Natural killer cell (primary cell): ENCODE measurements at places on chromosomes 5 and 9. TPM values are rescaled to one million over a fixed set of nuclear protein-coding genes. Genes with fewer than 3 reads are reported as not detected.

IFNA10 gene
- total RNA-seq = not detected

PRKAA1 gene
- total RNA-seq = 122 TPM

SHLD3 gene
- 11.0 TPM for total RNA-seq

PCDHB6 gene
- total RNA-seq = not detected

TRIP13 gene
- total RNA-seq = 0.56 TPM

GPRIN1 gene
- total RNA-seq = 0.92 TPM

CRAT gene
- total RNA-seq = 13.8 TPM

LCN9 gene
- not detected for total RNA-seq

PPP1R26 gene
- total RNA-seq = 5.3 TPM

RAB3C gene
- total RNA-seq = not detected

SLC27A4 gene
- total RNA-seq = 7.7 TPM

NCS1 gene
- 1.5 TPM for total RNA-seq

SPATA31E1 gene
- total RNA-seq = not detected

SHROOM1 gene
- 0.85 TPM for total RNA-seq

GADD45G gene
- total RNA-seq = 3.2 TPM

BTF3 gene
- 391 TPM for total RNA-seq

SCGB3A2 gene
- total RNA-seq = not detected

PCDHGA7 gene
- not detected for total RNA-seq

SLC25A2 gene
- total RNA-seq = not detected

CEL gene
- 0.18 TPM for total RNA-seq

MSANTD3 gene
- 11.3 TPM for total RNA-seq

CNTFR gene
- total RNA-seq = not detected

GRIN1 gene
- total RNA-seq = not detected

SMIM27 gene
- total RNA-seq = 22.8 TPM

PDE8B gene
- total RNA-seq = 0.82 TPM

OTP gene
- total RNA-seq = not detected

BTNL9 gene
- total RNA-seq = not detected

AGXT2 gene
- not detected for total RNA-seq

TCF7 gene
- 203 TPM for total RNA-seq

CCIN gene
- 2.0 TPM for total RNA-seq

GRIA1 gene
- not detected for total RNA-seq

NUTM2G gene
- not detected for total RNA-seq

POU5F2 gene
- 4.4 TPM for total RNA-seq

ANKRD18A gene
- 0.25 TPM for total RNA-seq

ADGRD2 gene
- total RNA-seq = not detected

NACC2 gene
- total RNA-seq = 21.2 TPM

ITGA2 gene
- total RNA-seq = 0.26 TPM

TAF11L5 gene
- total RNA-seq = not detected

CDC20B gene
- not detected for total RNA-seq

GCNT4 gene
- total RNA-seq = 0.52 TPM

LRRC19 gene
- not detected for total RNA-seq

PAEP gene
- not detected for total RNA-seq

STK32A gene
- not detected for total RNA-seq

PAIP2 gene
- total RNA-seq = 110 TPM

GDNF gene
- not detected for total RNA-seq

SEMA6A gene
- total RNA-seq = not detected

STOM gene
- total RNA-seq = 241 TPM

GZMA gene
- 621 TPM for total RNA-seq

IFNB1 gene
- not detected for total RNA-seq

PALM2AKAP2 gene
- total RNA-seq = not detected

GAS1 gene
- total RNA-seq = 3.1 TPM

CCDC69 gene
- total RNA-seq = 227 TPM

CEP72 gene
- 12.3 TPM for total RNA-seq

FBXL17 gene
- total RNA-seq = 46.8 TPM

SLCO6A1 gene
- not detected for total RNA-seq

SPAG8 gene
- 2.4 TPM for total RNA-seq

FAXDC2 gene
- total RNA-seq = 0.48 TPM

HTR4 gene
- total RNA-seq = not detected

SPINK13 gene
- total RNA-seq = not detected
